ENCODE measurements at places on chromosomes 7 and 10. TPM values are rescaled to one million over a fixed set of nuclear protein-coding genes. Genes with fewer than 3 reads are reported as not detected.

Gene PPP1R17
- total RNA-seq = under 0.01 TPM

Gene TACC2
- 2.5 TPM for total RNA-seq

Gene GPR26
- total RNA-seq = not detected

Gene NME8
- not detected for total RNA-seq

Gene CTAGE8
- 0.60 TPM for total RNA-seq

Gene ZP3
- total RNA-seq = 1.9 TPM

Gene LRRTM3
- not detected for total RNA-seq

Gene NEUROD6
- not detected for total RNA-seq

Gene ASL
- 18.8 TPM for total RNA-seq

Gene MYOZ1
- under 0.01 TPM for total RNA-seq

Gene GPR158
- not detected for total RNA-seq

Gene RAPGEF5
- 0.95 TPM for total RNA-seq

Gene IDI2
- total RNA-seq = not detected

Gene NT5C3A
- total RNA-seq = 19.4 TPM

Gene MSMB
- total RNA-seq = not detected

Gene MMD2
- not detected for total RNA-seq

Gene SLC29A4
- 6.1 TPM for total RNA-seq

Data from bronchial smooth muscle cell (primary cell).